ENCODE measurements at places on chromosomes 13 and 19. TPM values are rescaled to one million over a fixed set of nuclear protein-coding genes. Genes with fewer than 3 reads are reported as not detected.

The CLIP3 gene
- polyA plus RNA-seq = 22.4 TPM

The DAND5 gene
- polyA plus RNA-seq = 0.30 TPM

DNA sequence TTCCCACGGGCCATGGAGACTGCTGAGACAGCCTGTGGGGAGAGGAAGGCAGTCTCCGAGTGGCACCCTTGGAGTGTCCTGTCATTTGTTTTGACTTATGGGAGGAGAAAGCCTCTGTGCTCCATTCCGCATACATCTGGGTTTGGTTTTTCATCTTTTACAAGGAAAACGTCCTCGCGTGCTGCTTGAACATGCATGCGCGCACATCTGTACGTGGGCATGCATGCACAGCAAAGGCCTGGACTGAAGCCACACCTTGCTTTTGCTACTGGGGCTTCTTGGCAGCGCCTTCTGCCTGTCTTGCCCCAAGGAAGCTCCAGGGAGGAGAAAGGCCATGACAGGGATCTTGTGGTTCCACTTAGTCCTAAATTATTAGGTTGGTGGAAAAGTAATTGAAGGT is 44.0 kb downstream of the SUGP2 start:
- no peak for DNase-seq

The CDX2 gene
- polyA plus RNA-seq = not detected

DNA sequence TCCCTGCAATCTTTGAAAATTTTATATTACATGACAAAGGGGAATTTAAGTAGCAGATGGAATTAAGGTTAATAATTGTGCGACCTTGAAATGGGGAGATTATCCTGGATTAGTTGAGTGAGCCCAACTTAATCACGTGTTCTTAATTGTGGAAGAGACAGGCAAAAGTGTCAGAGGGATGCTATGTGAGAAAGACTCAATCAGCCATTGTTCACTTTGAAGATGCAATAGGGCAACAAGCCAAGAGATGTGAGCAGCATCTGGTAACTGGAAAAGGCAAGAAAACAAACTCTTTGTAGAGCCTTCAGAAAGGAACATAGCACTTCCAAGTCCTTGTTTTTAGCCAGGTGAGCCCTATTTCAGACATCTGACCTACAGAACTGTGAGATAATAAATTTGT is 247.7 kb downstream of the SLITRK1 start:
- no peak for DNase-seq

GRCh38 chr19:46616631-46617322 is 8.1 kb downstream of the PTGIR start:
- DNase-seq = no peak

DNA sequence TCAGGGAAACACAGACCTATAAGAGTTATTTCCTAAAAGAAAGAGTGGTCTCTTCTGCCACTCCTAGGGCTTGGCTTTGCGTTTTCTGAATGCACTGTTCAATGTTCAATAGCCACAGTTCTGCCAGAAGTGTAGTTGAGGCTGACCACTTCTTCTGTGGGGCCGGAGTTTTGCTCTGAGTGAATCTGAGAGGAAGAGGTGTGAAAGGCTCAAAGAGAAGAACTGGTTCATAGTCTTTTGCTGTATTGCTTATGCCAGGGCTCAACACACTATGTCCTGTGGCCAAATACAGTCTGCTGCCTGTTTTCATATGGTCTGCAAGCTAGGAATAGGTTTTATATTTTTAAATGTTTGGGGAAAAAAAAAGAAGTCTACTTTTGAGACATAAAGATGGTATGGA is 128.2 kb downstream of the STOML3 start:
- no peak for DNase-seq

GRCh38 chr13:46561691-46562090 is 8.7 kb downstream of the LRCH1 start:
- no peak for DNase-seq

The IFNL3 gene
- not detected for polyA plus RNA-seq

- peak; percentile 13 for DNase-seq
These were observed 1.7 kb upstream of the SLC10A2 start for GRCh38 chr13:103067751-103068555.
